AG10803 (cell line): ENCODE measurements at places on chromosomes 6 and 20.

GRCh38 chr20:32476684-32477593 is 108.2 kb downstream of the NOL4L start:
- DNase-seq: no peak

GRCh38 chr20:51388756-51389542 is 153.6 kb downstream of the NFATC2 start:
- DNase-seq: no peak

GRCh38 chr20:40902661-40903060 is 126.0 kb upstream of the TOP1 start:
- no peak for DNase-seq

- DNase-seq: no peak
Observed at GRCh38 chr20:46999801-47000465, 105.3 kb downstream of the EYA2 start.

GRCh38 chr6:99901596-99902384 is 92.2 kb downstream of the MCHR2 start:
- DNase-seq: no peak

DNA sequence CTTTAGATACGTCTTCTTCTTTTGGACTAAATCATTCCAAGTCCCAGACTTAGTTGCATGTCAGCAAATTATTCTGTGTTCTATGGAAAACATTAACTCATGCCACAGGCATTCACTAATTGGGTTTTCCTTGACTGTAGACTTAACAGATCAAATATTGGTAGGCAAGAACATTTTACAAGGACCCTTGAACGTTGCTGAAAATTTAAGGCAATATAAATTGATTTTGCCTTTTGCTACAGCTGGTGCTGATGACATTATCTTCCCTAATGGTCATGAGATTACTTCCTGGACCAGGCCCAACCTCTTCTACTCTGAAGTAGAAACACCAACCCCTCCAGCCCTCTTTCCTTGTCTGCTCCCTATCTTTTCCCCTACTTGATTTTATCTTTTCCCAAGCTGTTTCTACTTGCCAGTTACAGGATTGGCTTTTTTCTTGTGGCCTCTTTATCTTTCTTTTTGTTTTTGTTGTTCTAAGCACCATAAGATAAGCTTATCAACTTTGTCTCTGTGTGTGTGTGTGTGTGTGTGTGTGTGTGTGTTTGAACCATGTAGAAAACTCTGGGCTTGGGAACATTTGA is 514.0 kb upstream of the SOX4 start:
- DNase-seq: peak; percentile 59

DNA sequence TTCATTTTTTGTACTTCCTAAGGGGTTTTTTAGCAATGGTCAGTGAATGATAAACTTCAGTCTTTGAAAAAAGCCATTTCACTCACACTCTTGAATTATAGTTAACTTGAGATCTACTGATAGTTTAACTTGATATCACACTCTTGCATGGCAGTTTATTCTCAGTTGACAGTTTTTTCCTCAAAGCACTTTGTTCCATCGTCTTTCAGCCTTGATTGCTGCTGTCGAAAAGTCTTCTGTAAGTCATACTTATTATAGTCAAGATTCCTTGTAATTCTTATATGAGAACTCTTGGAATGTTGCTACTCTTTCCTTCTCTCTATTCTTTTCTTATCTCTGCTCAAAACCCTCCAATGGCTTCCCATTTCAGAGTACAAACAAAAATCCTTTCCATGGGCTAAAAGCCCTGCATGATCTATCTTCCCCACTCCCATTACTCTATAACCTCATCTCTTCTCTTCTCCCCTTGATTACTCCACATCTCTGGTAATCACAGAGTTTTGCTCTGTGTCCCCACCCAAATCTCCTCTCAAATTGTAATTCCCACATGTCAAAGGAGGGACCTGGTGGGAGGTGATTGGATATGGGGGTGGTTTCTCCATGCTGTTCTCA is 31.2 kb downstream of the ZHX3 start:
- DNase-seq: no peak

DNA sequence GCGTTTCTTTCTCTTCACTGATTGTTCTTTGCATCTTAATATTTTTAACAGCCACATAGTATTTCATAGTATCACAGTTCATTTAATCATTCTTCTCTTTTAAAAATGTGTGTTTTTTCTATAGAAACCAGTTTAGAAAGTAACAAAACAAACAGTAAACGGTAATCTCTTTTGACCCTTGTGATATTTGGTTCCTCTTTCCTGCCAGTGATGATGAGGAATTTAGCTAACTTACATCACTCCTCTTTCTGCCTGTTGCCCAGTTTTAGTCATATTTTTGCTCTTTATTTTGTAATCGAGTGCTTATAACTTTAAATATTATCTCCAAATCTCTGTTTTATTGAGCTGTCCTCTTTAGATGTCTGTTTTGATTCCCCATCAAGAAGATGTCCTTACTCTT is 38.1 kb upstream of the ZBTB24 start:
- DNase-seq: no peak

DNA sequence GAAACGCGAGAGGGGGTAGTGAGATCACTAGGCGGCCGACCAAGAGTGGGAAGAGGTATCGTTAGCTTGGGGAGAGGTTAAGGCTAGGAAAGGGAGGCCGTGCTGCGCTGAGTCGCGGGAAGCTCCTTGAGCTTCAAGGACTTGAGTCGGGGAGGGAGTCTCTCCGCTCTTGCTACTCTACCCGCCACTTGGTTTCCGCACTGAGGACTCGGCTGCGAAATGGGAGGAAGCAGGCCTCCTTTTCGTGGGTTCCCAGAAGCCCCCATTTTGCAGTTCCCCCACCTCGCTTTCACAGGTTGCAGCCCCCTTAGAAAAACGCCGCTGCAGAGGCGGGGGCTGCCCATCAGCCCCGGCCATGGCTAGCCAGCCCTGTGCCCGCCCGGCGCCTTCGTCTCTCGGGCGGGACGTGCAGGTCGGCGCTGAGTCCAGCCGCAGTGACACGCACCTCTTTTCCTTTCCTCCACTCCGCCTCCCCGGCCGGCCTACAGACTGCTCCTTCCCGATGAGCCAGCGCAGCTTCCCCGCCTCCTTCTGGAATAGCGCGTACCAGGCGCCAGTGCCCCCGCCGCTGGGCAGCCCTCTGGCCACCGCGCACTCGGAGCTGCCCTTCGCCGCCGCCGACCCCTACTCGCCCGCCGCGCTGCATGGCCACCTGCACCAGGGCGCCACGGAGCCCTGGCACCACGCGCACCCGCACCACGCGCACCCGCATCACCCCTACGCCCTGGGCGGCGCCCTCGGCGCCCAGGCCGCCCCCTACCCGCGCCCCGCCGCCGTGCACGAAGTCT is 4.9 kb downstream of the VGLL2 start:
- DNase-seq: peak; percentile 2

- peak; percentile 88 for DNase-seq
Observed at GRCh38 chr6:14713008-14713960, 532.6 kb upstream of the JARID2 start.
